ENCODE measurements at places on chromosomes 5 and 9.
A peak's percentile ranks its signal among the peaks of the same experiment; 100 is the strongest.

- no peak for DNase-seq
Measured at GRCh38 chr5:154502180-154502579, 24.2 kb upstream of the HAND1 start.

- no peak for DNase-seq
Measured at GRCh38 chr9:8074713-8075286, 275.2 kb upstream of the DMAC1 start.

- no peak for DNase-seq
Measured at GRCh38 chr9:89879701-89880100, 274.9 kb downstream of the GADD45G start.

DNA sequence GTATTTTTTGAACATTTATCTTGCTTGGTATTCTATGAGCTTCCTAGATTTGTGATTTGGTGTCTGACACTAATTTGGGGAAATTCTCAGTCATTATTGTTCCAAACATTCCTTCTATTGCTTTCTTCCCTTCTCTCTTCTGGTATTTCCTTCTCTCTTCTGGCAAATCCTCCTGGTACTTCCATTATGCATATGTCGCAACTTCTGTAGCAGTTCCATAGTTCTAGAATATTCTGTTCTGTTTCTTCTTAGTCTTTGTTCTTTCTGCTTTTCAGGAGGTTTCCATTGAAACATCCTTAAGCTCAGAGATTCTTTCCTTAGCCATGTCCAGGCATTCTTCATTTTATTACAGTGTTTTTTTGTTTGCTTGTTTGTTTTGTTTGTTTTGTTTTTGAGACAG is 155.2 kb upstream of the PIK3R1 start:
- no peak for DNase-seq

GRCh38 chr5:145793574-145793973 is 41.6 kb downstream of the PRELID2 start:
- no peak for DNase-seq

DNA sequence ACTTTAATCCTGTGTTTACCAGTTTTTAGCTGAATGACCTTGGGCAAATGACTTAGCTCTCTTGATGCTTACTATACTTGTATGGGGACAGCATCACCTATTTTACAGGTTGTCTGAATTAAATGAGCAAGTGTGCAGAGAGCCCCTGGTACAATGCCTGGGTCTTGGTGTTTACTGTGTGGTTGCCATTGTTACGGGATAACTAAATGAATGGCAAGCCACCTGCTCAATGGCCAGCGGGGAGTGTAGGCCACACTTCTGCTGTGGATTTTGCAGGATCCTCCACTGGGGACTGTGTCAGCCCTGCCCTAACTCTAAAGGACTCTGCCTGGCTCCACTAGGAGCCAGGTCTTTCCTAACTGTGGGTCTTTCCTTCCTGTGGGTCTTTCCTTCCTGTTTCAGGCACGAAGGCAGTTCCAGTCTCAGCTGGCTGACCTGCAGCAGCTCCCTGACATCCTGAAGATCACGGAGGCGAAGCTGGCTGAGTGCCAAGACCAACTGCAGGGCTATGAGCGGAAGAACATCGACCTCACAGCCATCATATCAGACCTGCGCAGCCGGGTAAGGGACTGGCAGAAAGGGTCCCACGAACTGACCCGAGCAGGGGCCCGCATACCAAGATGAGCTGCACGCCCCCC is 10.3 kb upstream of the GLE1 start:
- DNase-seq = no peak

DNA sequence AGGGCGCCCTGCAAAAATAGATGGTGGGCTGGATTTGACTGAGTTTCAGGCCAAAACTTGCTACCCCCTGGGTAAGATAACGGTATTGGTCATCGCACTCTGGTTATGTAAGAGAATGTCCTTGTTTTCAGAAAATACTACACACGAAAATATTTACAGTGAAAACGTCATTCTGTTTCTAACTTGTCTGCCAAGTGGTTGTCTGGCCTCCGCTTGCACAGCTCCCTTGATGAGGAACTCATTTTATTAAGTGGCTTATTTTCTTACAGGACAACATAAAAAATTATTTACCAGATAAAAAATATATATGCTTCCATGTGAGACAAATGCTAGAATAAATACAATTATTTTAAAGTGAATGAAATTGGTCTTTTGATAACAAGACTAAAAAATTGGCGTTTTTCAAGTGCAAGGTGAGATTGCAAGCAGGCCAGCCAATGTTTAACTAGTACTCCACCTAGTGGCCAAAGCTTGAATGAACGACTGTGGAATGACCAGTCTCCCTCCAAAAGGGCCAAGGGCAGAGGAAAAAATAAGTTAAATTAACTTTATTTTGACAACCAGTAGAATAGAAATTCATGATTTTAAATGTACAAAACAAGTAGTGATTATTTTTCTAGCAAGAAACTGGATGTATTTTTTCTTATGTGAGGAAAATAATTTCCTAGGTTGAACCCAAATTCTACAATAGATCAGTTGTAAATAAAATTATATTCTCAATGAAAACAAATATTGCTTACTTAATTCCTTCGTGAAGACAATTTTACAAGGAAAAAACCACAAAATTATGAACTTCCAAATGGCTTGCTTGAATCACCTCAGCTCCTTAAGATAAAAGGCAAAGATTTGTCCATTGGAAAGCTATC is 93.2 kb downstream of the ZFAND5 start:
- peak; percentile 30 for DNase-seq

GRCh38 chr9:36169166-36169565 is at the start of gene CCIN:
CCIN (plus strand) TSS chr9:36169388; CDS start chr9:36169503, 115 bp downstream.
- no peak for DNase-seq

DNA sequence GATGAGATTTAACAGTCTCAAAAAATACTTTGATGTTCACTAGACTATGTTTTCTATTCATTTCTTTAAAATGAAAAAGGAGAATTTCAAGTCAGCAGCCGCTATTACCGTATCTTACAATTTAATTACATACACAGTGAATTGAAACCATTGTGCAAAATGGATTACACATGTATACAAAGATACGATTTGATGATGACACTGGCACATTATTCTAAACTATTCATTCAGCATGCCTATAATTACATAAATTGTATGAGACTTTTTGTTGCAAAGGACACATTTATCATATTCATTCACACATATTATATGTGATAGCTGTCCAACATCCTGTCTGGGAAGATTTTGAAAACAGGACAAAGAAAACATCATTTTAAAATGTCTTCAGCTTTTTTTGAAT is 118.3 kb upstream of the VCAN start:
- no peak for DNase-seq

GRCh38 chr5:57432876-57433275 is 49.7 kb downstream of the ACTBL2 start:
- no peak for DNase-seq

GRCh38 chr9:104611213-104611612 is 5.8 kb upstream of the OR13C2 start:
- no peak for DNase-seq
